Activated CD8-positive, alpha-beta memory T cell treated with anti-CD3 and anti-CD28 coated beads for 4 hours (primary cell): ENCODE measurements at places on chromosomes 1 and 21.

- no peak for DNase-seq
Observed at GRCh38 chr21:33432496-33432895, 29.3 kb downstream of the IFNGR2 start.

DNA sequence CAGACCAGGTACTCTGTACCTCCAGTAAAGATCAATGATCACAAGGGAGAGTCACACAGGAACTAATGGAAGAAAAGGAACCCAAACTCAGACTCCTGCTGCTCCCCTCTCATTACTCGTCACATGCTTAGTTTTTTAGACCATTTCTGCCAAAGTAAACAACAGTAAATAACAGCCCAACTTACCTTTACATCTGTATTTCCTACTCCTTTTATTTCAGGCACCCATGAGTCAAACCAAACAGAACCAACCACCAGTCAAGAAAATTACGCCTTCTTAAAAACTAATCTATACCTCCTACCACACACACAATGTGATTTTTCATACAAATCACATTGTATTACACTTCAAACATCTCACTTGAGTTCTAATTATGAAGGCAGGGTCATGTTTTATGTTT lies 61.4 kb upstream of the HTR1D start:
- DNase-seq, result no peak

DNA sequence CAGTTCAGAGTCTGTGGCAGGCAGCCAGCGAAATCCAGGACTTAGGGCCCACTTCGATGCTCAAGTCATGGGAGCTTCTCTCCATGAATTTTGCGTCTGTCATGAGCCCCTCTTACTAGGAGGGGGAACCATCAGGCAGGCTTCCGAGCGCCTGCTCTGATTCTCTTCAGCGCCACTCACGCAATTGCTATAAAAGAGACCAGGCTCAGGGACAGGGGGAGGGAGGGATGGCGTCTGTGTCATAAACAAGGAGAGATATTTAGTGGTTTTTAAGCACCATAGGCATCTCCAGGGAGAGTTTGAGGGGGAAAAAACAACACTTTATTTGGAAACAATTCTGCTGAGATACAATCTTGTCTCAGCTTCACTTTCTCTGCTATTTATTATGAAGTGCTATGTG lies 60.6 kb downstream of the NAV1 start:
- DNase-seq, result no peak

DNA sequence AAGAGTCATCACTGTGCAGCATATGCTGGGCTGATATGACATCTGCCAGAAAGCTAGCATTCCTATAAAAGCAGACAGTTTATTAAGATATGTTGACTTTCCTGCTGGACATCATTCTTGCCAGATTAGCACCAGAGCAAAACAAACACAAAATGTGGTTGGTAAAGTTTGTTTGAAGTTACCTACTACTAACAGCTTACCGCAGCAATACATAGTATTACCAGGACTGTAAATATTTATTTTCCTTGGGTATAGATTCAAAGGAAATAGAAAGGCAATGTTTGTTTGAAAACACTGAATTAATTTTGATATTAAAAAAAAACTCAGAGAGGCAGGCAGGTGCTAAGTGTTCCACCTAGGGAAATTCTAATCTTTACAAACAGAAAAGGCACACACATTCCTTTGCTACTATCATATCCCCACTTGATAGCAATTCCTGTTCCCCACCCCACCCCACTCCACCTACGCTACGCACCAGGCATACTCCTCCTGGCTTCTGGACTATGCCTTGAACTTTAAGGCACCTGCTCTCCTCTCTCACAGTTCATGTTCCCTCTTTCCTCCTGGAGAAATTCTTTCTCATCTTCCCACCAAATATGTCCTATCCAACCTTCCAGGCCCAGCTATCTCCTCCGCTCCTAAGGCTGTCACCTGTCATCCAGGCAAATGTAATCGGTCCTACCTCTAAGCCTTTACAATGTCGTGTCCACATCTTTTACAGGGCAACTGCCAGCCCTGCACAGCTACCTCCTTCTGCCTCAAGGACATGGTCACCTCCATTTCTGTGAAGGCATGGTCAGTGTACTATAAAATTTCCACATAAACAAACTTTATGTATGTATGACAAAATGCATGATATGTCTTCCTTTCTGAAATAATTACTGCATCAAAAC lies 34.7 kb downstream of the PTPN14 start:
- DNase-seq, result no peak

GRCh38 chr1:171611306-171611705 lies 10.7 kb upstream of the MYOCOS start:
- DNase-seq, result no peak

GRCh38 chr21:44572959-44573583 lies 458 bp upstream of the KRTAP10-4 start:
- no peak for DNase-seq

DNA sequence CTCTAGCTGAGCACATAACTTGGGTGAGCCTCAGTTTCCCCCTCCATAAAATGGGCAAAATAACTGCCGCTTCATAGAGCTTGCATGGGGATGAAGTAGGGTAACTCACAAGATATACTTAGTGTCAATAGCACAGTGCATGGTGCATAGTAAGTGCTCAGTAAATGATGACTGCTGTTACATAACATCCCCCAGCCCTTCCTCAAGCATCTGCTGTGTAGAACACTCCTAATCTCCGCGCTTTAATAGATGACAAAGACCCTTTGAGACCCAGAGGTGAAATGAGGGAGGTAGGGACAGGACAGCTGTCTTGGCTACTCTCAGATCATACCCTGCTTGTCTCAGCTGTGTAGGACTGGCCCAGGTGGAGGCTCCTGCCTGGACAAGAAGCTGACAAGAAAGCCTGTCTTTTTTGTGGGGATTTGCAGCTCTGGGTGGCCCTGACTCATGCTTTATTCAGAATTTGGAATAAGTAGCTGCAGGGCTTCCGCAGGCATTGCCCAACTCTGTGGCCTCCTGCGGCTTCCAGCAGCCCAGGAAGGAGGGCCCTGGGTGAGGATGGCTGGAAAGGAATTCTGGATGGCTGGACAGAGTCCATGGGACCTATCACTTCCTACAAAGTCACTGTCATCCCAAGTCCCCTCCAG lies 20.7 kb upstream of the PADI4 start:
- DNase-seq, result no peak

GRCh38 chr1:28172713-28173150 lies 3.8 kb downstream of the PTAFR start:
- no peak for DNase-seq

- no peak for DNase-seq
Observed at GRCh38 chr1:232292239-232292638, 337.7 kb downstream of the SIPA1L2 start.

DNA sequence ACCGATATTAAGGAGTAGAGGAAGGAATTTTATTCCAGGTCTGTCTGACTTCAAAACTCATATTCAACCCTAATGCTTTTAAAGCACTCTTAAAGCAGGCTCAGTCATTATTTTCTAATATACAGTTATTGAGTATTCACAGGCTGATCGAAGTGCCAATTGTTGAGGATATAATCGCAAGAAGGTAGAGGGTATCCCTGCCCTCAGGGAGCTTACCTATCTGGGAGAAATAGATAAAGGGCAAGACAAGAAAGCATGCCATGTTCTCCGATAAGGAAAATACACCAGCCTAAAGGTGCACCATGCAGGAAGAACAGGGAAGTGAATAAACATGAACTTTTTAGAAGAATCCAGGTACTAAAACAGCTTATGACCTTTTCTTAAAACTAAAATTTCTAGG lies 361.2 kb downstream of the SMYD3 start:
- no peak for DNase-seq

GRCh38 chr1:32388641-32389040 lies 5.6 kb downstream of the BSDC1 start:
- no peak for DNase-seq
